ENCODE measurements at places on chromosomes 12 and 14.
A peak's percentile ranks its signal among the peaks of the same experiment; 100 is the strongest.

GRCh38 chr14:74203639-74204038 is 35.6 kb upstream of the VSX2 start:
- no peak for DNase-seq

DNA sequence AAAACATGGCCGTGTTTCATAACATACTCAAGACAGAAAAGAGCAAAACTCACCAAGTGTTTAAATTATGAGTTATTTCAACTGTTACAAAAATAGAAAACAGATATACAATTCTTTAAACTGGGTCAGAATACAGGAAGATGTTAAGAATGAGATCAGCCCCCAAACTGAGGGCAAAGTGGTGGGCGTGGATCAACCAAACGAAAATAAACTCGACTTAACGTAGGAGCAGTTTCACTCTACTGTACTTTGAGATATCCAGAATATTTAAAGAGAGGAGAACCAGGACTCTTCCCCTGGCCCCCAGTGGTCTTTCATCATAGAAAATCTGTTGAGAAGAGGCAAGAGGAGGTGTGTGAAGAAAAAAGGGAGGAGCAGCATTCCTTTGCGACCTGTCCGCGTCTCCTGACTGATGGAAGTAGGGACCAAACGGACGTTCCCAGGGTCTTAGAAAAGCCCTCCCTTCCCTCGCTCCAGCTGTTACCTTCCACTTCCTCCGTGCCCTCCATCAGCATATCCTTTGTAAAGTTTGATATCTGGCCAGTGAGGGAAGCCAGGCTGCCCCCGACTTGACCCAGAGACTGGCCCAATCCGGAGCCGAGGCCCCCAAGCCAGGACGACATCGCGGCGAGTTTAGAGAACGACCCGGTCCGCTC is 668 bp downstream of the TRIP11 start:
- DNase-seq: peak; percentile 27

GRCh38 chr12:44286821-44287505 is 451.1 kb downstream of the TMEM117 start:
- no peak for DNase-seq

DNA sequence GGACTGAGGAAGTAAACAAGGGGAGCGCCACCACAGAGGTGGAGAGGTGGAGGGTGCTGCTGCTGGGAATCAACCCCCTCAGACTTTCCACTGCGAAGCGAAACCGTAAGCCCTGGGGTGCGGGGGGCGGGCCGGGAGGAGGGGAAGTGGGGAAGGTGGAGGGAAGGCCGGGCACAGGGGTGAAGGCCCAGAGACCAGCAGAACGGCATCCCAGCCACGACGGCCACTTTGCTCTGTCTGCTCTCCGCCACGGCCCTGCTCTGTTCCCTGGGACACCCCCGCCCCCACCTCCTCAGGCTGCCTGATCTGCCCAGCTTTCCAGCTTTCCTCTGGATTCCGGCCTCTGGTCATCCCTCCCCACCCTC is at the start of gene LAG3:
Gene LAG3, plus strand, starts transcription at position 190 of the 365 bp plus-strand sequence. CDS start 333 bp downstream, outside the sequence.
- DNase-seq: no peak

GRCh38 chr12:10829994-10830393 is 3.8 kb upstream of the TAS2R10 start:
- DNase-seq: no peak

DNA sequence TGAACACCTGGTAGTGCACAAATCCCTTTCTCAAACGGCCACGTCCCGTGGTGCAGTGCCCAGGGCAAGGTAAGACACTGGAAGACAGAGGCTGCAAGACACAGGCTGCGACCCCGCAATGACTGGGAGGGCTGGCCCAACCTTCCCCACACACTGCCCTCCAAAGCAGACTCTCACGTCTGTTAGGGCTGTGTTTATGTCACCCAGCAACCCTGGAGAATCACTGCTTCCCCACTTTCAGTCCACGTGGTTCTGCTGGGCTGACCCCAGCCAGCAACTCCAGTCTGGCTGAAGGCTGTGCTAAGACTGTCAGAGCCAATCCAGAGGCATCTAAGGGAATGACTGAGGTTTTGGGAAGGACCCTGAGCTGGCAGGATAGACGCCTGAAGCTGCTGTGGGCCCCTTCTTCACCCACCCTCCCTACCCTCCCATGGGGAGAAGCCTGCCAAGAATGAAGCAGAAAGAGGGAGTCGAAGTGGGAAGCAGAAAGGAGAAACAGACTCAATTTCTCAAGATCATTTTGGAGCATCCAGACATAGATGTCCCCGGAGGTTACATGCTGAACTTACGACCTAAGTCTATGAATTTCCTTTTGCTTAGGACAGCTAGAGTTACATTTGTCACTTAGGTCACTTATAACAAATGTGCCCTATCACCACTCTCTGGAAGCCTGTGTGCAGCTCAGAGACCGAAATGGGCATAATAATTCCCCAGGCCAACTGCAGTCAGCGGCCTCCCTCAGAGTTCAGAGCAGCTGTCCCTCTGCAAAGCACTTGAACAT is 11.7 kb downstream of the KDM2B start:
- DNase-seq: no peak

- DNase-seq: no peak
Measured at GRCh38 chr12:123962513-123962912, 10.1 kb downstream of the CCDC92 start.

DNA sequence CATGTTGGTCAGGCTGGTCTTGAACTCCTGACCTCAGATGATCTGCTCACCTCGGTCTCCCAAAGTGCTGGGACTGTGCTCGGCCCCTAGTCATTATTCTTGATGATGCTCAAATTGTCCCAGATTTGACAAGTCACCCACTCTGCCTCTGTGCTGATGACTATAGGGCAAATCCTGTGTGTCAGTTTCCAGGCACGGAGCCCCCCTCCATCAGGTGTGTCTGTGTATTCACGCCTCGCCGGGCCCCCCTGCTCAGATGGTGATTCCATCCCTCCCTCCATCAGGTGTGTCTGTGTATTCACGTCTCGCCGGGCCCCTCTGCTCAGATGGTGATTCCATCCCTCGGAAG is 4.3 kb upstream of the GPR132 start:
- DNase-seq: no peak

- no peak for DNase-seq
Measured at GRCh38 chr12:99367181-99367580, 280.4 kb upstream of the GARIN6 start.

DNA sequence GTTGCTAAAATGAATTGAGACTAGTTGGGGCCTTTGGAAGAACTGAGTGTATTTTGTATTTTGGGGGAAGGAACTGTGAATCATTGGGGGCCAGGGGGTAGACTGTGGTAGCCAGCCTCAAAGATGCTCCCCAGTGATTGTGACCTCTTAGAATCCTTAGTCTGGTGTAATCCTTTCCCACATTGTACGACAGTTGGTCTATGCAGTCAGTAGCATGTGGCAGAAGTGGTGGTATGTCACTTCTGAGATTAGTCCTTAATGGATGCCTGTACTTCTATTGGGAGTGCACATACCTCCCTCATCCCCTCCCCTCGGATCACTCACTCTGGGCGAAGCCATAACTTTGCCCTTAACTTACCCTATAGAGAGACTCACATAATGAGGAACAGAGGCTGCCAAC is 48.0 kb downstream of the USP15 start:
- no peak for DNase-seq

GRCh38 chr14:52332269-52332668 is 18.2 kb downstream of the PTGER2 start:
- no peak for DNase-seq

GRCh38 chr12:67623259-67623658 is 25.3 kb upstream of the DYRK2 start:
- DNase-seq: no peak

DNA sequence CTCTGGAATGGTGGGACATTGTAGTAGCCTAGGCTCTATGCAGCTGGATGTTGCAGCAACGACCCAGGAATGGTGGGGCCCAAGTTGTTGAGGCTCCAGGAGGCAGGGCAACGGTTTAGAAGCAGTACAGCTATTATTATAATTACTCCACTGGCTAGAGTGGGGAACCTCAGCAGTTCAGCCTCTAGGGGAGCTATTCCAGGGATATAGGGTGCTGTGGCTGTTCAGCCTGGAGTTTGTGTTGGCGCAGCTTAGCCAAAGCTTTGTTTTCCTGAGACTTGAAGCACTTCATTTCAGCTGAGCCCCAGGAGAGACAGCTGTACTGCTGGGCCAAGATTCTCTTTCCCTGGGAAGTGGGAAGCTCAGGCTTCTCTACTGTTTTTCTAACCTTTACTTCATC is 1023.0 kb upstream of the ATXN7L3B start:
- DNase-seq: no peak

DNA sequence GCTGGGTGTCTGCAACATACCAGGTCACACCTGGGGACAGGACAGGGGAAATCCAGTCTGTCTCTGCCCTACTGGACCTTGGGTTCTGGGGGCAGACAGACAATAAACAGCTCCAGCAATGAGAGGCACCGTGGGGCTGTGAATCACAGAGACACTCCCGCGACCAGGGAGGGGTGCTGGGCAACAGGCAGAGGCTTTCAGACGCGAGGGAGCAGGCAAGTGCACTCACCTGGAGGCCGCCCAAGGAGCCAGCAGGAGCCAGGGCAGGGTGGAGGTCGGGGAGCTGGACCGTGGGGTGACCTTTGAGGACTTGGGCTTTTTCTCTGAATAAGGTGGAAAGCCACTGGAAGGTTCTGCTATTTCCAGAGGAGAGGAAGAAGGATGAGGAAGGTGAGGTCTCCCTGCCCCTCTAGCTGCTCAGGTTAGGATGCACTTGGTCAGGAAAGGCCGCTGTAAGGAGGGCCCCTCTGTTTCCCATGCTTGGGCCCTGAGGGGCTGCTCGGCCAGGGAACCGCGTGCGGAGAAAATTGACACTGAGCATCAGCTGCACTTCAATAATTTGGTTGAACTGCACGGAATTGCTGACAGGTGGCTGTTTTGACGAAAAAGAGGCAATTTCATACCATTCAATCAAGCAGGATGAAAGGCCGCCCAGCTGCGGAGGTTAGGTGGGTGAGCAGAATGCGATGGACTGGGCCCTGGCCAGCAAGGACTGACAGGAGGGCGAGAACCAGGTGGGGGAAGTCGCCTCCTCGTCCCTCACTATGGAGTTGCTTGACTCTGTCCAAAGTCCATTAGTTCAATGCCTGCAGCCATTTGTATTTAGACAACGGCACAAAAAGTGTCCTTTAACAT is 42.2 kb downstream of the JAG2 start:
- no peak for DNase-seq

- no peak for DNase-seq
Measured at GRCh38 chr12:67288561-67288960, 19.4 kb downstream of the CAND1 start.

- no peak for DNase-seq
Measured at GRCh38 chr12:101256266-101256665, 23.6 kb upstream of the UTP20 start.

GRCh38 chr12:54759751-54760150 is 94.6 kb upstream of the MUCL1 start:
- DNase-seq: no peak

DNA sequence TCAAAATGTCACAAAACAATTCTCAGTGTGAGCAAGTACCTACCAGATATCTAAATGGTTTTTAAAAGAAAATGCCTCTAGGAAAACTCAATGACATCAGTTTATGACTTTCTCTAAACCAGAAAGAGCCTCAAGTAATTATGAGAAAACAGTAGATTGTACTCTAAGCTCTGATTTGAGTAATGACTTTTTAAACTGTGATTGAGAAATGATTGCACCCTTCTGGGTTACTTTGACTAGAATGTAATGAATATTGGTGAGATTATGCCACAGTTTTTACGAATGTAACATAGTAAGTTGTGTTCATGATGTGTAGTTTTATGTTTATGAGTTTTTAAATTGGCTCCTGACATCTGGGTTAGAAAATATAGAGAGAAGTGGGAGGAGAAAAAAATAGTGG is 68.8 kb downstream of the ALX1 start:
- DNase-seq: no peak

- DNase-seq: no peak
Measured at GRCh38 chr12:128510511-128510910, 243.5 kb downstream of the TMEM132C start.

DNA sequence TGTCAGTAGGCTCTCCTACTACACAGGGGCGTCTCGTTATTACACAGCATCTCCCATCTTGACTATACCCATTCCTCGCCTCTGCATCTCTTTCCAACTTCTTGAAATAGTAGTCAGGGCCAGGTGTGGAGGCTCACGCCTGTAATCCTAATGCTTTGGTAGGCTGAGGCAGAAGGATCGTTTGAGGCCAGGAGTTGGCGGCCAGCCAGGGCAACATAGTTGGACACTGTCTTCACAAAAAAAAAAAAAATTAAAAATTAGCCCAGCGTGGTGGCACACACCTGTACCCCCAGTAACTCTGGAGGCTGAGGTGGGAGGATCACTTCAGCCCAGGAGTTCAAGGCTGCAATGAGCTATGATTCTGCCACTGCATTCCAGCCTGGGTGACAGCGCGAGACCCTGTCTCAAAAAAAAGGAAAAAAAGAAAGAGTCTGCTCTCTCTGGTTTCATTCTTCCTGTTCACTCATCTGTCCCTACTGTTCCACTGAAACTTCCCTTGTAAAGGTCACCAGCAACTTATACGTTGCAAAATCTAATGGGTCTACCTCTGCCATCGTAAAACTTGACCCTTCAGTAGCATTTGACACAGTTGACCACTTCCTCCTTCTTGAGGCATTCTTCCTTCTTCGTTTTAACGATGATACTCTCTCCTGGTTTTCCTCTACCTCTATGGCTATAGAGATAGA is 41.0 kb upstream of the PTGR2 start:
- no peak for DNase-seq

- no peak for DNase-seq
Measured at GRCh38 chr14:21090940-21091663, 7.4 kb downstream of the ZNF219 start.

- no peak for DNase-seq
Measured at GRCh38 chr12:26268841-26269561, 73.6 kb downstream of the SSPN start.

DNA sequence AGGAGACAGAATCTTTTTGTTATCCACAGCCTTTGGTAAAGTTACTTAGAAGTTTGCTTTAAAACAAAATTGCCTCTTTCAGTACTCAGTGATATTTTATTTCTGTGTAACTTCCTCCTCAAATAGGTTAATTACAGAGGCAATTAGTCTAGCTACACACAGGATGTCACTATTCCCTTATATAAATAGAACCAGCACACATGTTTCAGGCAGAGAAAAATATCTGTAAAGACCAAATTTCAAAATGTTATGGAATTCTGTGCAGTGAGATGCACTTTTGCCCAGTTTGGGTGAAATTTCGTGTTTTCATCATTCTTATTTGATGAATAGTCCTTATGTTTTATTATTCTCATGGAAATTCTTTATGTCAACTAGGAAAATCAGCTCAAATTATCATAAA is 410.6 kb upstream of the SOX5 start:
- DNase-seq: peak; percentile 13

All from NCI-H1048 (cell line).